ENCODE measurements at places on chromosomes 1 and 21.
A peak's percentile ranks its signal among the peaks of the same experiment; 100 is the strongest.

GRCh38 chr1:2003541-2004131, at the start of gene CFAP74:
TSS of gene CFAP74 (minus strand) at chr1:2003786. CDS start at chr1:1990956, 12,830 bp downstream.
- DNase-seq = peak; percentile 52

GRCh38 chr1:3461238-3461933, 6.9 kb downstream of the ARHGEF16 start:
- no peak for DNase-seq

GRCh38 chr1:104706631-104707147, 957.0 kb downstream of the AMY1C start:
- peak; percentile 47 for DNase-seq

DNA sequence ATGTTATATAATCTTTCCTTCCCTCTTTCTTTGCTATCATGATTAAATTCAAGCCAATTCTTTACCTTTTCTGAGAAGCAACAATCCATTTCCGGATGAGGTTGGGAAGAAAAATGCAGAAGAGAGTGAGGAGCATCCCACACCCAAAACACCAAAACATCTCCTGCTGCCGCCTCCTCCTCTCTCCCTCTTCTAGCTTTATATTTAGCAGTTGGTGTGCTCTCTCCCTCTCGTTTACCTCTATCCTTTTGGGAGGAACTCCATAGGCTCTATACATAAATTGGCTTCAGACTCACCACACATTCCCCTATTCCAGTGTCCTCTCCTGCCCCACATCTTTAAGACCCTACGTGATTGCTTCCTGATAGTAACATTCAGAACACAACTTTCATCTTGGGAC, 332.2 kb upstream of the PLXNA2 start:
- no peak for DNase-seq

DNA sequence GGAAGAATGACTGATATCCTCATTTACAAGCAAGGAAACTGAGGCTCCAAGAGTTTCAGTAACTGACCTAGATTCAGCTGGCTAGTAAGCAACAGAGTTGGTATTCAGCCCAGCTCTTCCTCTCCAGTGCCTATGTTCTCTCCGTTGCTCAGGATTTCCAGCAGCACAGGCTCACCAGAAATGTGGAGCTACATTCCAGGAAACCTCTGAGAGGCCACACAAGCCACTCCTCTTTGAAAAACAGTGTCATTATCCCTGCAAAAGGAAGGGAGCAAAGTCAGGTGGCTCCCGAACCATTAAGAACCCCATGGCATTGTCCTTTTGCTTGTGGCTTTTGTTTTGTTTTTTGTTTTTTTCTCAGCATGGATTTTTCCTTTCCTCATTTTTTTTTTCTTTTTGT, 40.6 kb upstream of the DUSP10 start:
- no peak for DNase-seq

GRCh38 chr1:41564741-41565475, 80.4 kb upstream of the EDN2 start:
- DNase-seq = no peak

- no peak for DNase-seq
These were observed 665.8 kb upstream of the CAMK1G start for GRCh38 chr1:208917723-208918122.

GRCh38 chr1:23456226-23456625, 27.8 kb downstream of the ASAP3 start:
- no peak for DNase-seq

- DNase-seq = no peak
These were observed 7.5 kb upstream of the ASH1L start for GRCh38 chr1:155569988-155570592.

DNA sequence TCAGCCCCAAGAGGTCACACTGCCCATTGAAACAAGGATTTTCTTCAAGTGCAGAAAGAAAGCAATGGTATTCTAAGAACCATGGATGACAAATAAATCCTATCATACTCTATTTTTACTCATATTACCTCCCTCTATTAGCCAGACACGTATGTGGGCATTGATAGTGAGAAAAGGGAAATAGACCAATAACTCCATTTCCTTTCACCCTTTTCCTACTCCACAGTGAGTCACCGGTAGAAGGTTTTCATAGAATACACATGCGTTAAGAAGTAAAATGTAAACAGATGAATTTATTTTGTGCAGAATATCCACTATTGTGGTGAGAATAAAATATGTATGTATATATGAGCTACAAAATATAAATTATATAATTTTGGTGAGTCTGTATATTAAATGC, 568.9 kb upstream of the ADGRL4 start:
- DNase-seq = no peak

- DNase-seq = no peak
These were observed 85.2 kb upstream of the CDC42BPA start for GRCh38 chr1:227403535-227403934.

GRCh38 chr21:35350965-35351364, 301.9 kb upstream of the RUNX1 start:
- DNase-seq = no peak

DNA sequence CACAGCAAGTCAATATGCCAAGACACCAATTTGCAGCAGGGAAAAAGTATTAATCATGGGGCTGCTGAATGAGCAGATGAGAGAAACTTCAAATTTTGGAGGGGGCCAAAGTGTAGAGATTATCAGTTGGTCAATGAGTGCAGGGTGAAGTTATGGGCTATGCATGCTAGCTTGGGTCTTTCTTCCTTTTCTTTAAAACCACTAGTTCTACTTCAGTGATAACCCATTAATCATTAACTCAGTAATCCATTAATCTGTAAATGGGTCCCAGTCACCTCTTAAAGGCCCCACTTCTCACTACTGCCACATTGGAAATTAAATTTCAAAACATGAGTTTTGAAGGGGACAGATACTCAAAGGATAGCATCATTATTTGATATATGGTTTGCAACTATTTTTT, 688.6 kb upstream of the ADGRL4 start:
- no peak for DNase-seq

GRCh38 chr1:204380293-204380831, 20.6 kb upstream of the PLEKHA6 start:
- DNase-seq = peak; percentile 30

- DNase-seq = no peak
These were observed 230.7 kb downstream of the TGFB2 start for GRCh38 chr1:218575856-218576255.

GRCh38 chr1:150626150-150626549, 3.3 kb downstream of the ENSA start:
- DNase-seq = no peak

GRCh38 chr1:201883786-201884185, 4.9 kb upstream of the SHISA4 start:
- DNase-seq = peak; percentile 71

GRCh38 chr1:85799737-85800136, 91.5 kb upstream of the ZNHIT6 start:
- no peak for DNase-seq

- no peak for DNase-seq
These were observed 68.1 kb downstream of the PAPPA2 start for GRCh38 chr1:176531036-176531435.

DNA sequence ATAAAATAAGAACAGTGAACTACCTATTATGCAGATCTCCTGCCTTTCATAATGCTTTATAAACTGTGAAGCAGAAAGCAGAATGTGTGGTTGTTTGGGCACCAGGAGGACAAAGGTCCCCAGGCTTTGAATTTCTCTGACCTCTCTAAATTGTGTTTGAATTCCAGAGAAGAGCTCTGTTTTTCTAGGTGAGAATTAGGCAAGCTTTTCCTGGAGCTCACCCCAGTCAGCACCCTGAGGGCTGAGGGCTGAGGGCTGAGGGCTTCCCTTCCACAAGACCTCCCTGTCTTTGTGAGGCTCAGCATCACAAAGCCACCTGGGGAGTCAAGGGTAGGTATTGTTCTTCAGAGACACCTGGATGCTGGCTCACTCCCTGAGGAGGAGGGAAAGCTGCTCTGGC, 45.5 kb upstream of the LRIG2 start:
- DNase-seq = no peak

DNA sequence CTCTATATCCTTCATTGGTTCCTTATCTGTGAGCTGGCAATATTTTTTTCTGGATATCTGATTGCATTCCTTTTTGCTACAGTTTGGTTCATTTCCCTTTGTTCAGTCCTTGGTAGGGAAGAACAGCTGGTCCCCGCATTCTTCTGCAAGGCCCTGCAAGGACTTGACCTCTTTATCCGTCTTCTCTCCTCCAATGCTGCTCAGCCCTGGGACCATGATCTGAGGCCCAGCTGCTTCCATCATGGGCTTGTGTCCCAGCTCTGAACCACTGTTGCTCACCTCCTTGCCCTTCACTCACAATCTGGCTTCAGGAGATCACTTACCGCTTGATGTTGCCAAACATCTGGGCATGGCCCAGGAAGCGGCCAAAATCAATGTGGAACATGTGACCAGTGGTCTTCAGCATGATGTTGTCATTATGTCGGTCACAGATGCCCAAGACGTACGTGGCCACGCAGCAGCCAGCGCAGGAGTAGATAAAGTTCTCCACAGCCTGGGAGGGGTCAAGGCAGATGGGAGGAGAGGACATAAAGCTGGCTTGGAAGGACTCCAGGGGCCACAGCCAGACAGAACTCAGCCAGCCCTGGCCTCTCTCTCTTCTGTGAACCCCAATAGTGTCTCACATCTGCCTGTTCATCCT, 22.6 kb upstream of the PPP1R15B start:
- DNase-seq = peak; percentile 1

- no peak for DNase-seq
These were observed 94.1 kb downstream of the TGFBR3 start for GRCh38 chr1:91791691-91792488.

GRCh38 chr1:30464187-30464617, 259.2 kb downstream of the MATN1 start:
- DNase-seq = no peak

DNA sequence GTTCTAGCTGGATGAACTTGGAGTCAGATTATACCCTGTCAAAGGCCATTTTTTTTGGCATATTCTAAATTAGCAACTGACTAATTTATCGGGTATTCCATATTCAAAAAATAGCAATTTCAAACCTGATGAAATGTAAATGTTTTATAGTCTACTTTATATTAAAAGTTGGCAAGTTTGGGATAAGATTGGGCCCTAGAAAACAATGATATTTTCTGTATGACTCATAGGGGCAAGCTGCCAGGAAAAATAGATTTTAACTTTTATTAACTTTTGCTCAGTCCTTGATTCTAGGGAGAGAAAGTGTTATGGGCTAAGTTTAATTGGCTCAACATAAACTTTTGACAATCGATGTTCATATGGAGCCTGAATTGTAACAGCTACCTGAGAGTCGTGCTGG, 576.9 kb upstream of the B3GALT2 start:
- no peak for DNase-seq

DNA sequence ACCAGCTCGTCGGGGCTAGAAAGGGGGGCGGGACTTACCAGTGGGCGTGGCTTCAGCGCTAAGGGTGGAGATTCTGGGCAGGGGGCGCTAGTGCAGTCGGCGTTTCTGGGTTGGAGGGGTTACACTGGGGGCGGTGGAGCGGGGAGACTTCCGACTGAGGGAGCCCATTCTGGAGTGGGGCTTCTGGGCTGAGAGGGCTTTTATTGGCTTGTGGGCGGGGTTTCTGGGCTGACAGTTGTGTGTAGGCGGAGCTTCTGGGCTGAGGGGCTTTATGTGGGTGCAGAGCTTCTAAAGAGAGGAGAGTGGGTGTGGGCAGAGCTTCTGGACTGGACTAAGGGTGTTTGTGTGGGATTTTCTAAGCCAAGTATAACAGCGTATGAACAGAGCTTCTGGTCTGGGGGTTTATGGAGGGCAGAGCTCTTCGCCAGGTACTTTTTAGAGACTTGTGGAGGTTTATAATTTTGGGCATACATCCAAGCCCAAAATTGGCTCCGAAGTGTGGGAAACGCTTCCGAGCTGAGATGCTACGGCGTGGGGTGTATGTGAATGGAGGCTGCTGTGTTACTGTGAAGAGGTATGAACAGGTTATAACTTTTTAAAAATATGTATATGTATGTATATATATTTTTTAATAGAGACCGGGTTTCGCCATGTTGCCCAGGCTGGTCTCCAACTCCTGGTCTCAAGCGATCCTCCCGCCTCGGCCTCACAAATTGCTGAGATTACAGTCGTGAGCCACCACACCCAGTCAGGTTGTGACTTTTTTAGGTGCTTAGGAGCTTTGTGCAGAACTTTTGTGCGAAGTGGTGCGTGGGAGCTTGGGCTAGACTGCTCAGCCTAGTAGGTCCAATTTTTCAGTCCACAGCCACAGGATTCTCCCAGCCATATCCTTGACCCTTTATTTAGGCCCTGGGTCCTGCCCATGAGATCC, 825 bp downstream of the TMEM39B start:
- DNase-seq = no peak

- no peak for DNase-seq
These were observed 21.2 kb upstream of the ELK4 start for GRCh38 chr1:205652984-205653383.

DNA sequence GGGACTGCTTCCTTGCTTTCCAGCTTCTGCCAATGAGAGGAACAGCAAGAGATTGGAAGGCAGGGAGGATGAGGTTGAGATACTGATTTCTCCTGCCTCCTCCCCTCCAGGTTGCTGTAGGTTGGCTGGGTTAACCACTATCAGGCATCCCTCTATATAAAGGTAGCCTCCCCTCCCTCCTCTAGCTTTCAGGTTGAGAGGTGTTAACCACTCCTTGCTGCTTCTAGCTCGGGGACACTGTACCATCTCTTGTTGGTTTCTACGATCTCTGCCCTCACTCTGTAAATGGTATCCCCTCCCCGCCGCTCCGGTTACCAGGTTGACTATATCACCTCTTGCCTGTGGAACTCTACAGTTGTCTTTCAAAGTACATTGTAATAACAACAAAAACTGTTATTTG, 16.7 kb downstream of the LPAR3 start:
- no peak for DNase-seq

GRCh38 chr1:36231191-36231590, 6.9 kb downstream of the THRAP3 start:
- DNase-seq = no peak

GRCh38 chr1:48415050-48415449, 57.0 kb downstream of the SPATA6 start:
- no peak for DNase-seq

DNA sequence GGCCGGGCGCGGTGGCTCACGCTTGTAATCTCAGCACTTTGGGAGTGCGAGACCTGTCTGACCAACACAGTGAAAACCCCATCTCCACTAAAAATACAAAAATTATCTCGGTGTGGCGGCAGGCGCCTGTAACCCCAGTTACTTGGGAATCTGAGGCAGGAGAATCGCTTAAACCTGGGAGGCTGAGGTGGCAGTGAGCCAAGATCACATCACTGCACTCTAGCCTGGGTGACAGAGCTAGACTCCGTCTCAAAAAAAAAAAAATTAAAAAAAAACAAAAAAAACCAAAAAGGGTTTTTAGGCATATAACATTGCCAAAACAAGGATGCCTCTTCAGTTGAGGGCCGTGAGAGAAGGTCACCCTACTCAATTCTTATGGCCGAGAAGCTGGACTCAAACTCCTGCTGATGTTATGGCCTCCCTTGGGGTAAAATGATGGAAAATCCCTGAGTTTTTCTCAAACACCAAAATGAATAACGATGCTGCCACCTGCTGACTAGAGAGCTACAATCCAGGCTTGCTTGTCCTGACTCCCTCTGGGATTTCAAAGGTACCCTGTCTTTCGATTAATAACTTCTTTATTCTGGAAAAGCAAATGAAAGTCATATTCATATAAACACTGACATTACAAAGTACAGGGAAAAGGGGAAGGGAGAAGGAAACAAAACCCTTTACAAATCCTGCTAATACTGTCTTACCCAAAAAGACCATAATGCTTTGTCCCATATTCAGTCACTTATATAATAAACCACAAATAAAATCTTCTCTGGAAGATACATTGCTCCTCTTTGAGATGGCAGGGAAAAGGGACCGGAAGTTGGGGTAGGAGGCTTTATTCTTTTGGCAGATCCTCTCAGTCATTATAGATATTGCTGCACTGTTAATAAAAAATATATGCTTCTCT, 10.7 kb downstream of the RAB42 start:
- peak; percentile 56 for DNase-seq

- DNase-seq = no peak
These were observed 3.1 kb upstream of the WNT3A start for GRCh38 chr1:228003461-228004330.
